Activated T-helper 1 cell treated with anti-CD3 and anti-CD28 coated beads, Interleukin-2, amount 50 U/mL, for 16 hours (primary cell): ENCODE measurements at places on chromosomes 13 and 19.

DNA sequence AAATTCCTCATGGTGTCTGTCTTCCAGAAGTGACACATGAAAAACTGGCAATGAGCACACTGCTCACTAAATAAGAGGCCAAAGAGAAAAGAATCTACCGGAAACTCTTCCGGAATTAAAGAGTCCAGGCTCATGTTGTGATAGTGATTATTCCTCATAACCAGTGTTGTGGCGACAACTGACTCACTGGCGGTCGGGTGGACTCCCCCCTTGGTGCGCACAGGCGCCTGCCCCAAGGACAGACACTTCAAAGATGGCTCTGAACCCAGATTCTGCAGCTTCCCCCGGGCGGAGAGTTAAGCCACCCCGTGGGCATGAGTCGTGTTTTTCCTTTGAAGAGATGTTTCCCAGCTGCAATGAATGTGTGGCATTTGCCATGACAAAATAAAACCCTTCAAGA, 10.3 kb downstream of the IL17D start:
- DNase-seq: no peak

GRCh38 chr13:49833402-49833801, 40.9 kb upstream of the KPNA3 start:
- DNase-seq: no peak

DNA sequence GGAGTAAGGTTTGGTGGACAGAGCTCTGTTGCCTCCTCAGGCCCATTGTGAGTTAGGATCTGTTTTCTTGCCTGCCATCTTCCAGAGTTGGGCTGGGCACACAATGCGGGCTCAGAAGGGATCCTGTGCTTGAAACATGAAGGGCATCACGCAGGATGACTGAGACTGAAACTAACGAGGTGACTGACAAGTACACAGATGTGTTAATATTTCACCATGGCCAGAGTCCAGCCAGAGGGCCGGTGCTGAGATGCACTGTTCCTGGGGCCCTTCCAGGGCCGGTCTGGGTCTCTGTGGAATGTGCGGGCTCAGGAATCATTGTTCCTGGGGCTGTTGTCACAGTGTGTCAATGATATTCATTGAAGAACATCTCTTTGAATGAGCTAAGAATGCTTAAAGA, 163.7 kb downstream of the URI1 start:
- no peak for DNase-seq

DNA sequence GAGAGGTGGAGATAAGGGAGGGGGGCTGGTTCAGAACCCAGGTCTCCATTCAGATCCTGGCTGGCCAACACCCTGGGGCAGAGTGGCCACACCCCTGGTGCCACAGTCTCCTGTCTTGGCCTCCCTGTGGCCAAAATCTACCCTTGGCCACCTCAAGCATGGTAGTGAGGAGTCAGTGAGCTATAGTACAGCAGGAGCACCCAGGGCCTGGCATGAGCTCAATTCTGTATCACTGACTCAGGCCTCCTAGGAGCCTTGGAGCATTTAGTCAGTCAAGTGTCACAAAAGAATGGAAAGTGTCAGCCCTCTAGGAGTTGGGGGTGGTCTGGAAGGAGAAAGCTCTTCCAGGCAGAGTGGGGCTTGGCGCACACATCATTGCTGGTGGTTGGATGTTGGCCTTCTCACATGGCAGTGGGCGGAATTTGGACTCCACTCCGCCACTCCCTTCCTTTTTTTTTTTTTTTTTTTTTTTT, 6.6 kb upstream of the CD79A start:
- no peak for DNase-seq

DNA sequence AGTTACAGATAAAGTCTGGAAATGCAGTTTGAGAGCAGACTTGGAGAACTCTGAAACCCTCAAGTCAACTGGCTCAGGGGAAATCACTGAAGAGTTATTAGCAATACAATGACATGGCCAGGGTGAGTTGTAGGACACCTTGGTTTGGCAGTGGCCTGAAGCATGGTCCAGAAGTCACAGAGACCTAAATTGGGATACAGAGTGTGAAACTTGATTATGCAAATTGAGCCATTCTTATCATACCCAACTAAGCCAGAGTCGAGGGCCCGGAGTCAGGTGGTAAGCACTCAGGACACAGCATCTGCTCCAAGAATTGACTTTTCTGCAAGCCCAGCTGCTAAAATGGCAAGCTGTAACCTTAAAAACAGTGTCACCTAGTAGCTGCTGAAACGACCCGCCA, 224.5 kb downstream of the DCLK1 start:
- DNase-seq: no peak

DNA sequence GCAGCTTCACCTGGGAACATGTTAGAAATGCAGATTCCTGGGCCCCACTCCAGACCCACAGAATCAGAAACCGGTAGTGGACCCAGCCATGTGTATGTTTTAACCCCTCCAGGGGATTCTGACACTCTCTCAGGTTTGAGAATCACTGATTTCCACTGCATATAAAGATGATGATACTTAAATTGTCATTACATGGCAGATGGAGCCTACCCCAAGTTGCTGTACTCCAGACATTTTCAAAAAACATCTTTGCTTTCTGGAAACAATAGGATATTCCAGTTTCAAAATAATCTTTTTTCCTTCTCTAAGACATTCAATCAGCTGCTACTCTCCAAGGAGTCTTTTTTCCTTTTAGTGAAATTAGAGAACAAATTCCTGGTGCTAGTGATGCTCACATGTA, 48.6 kb upstream of the RGCC start:
- DNase-seq: no peak
